Stimulated activated CD8-positive, alpha-beta memory T cell treated with anti-CD3 and anti-CD28 coated beads, Interleukin-12 subunit alpha, Interleukin-12 subunit beta, amount 100 ng/mL, for 4 hours (primary cell): ENCODE measurements at places on chromosomes 11 and 22.

DNA sequence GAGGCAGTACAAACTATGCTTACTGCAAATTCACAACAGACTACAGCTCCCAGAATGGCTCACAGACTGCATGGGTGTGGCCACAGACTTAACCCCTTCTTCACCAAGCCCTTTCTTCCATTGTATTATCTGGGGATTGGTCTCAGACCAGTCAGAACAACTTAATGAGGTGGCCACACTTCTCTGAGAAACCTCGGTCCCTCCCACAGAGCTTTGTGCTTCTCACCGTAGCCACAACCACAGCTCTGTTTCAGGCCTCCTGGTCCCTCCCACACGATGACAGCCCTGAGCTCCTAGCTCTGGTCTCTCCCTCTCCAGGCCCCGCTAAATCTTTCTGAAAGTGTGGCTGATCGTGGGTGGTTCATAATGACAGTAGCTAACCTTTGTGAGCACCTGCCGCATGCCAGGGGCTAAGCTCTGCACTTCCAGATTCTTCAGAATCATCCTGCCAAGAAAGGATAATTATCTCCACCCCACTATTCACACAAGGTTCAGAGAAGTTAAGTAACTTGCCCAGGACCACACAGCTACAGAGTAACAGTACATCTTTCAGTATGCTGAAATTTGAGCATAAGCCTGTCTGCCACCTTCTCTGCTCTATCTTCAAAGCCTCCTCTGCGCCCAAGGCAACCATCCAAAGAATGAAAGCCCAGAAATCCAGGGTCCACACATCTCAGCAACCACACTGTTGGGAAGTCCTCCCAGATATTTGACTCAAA lies 5.4 kb downstream of the PDE2A start:
- no peak for DNase-seq

- no peak for DNase-seq
Observed at GRCh38 chr22:18028817-18029527, 4.6 kb upstream of the MICAL3 start.

DNA sequence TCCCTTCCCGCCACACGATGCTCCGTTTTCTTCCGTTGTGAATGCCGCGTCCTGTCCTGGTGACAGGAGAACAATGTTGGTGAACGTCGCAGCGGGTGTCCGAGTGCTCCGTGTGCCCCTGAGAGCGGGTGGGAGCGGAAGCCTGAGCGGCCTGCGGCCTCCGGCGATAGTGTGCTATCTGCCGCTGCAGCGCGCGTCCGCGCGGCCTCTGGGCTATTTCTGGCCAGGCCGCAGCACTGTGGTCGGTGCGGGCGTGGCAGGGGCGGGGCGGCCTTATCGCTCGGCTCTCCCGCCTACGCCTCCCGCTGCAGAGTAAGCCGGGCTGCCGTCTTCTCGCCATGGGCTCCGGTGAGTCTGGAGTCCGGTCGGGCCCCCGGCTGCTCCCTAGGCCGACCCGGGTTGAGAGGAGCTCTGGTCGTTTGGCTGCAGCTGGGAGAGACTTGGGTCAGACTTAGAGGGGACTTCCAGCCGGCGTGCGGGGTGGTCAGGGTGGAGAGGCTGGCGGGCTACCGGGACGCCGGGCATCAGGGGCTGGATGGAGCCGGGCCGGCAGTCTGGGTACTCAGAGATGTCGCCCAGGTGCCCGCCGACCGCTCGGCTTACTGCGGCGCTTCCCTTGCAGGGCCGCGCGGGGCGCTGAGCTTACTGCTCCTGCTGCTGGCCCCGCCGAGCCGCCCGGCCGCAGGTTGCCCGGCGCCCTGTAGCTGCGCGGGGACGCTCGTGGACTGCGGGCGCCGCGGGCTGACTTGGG lies at the start of gene GP1BB:
GP1BB (plus strand) TSS at position 308 of the 751 bp plus-strand sequence; CDS start at position 339, 31 bp downstream.
- DNase-seq = no peak

- DNase-seq = no peak
Observed at GRCh38 chr11:61666684-61667297, 13.4 kb upstream of the DAGLA start.

- DNase-seq = no peak
Observed at GRCh38 chr22:37290737-37291136, 8.4 kb downstream of the CYTH4 start.
